ENCODE measurements at places on chromosomes 1 and 21. TPM values are rescaled to one million over a fixed set of nuclear protein-coding genes. Genes with fewer than 3 reads are reported as not detected.
A peak's percentile ranks its signal among the peaks of the same experiment; 100 is the strongest.

AMIGO1 gene
- 10.9 TPM for total RNA-seq

- ATAC-seq, result no peak
Measured at GRCh38 chr1:234836045-234836681, 226.2 kb upstream of the IRF2BP2 start.

GRCh38 chr21:34043333-34043732 is 30.0 kb upstream of the MRPS6 start:
- ATAC-seq, result no peak

- peak; percentile 67 for ATAC-seq
Measured at GRCh38 chr1:44660176-44660575, 14.1 kb downstream of the TMEM53 start.

GRCh38 chr1:5747426-5748285 is 244.6 kb downstream of the NPHP4 start:
- ATAC-seq, result no peak

PERM1 gene
- not detected for total RNA-seq

- no peak for ATAC-seq
Measured at GRCh38 chr1:64851664-64852063, 106.8 kb downstream of the RAVER2 start.

TACSTD2 gene
- 5.5 TPM for total RNA-seq

DNA sequence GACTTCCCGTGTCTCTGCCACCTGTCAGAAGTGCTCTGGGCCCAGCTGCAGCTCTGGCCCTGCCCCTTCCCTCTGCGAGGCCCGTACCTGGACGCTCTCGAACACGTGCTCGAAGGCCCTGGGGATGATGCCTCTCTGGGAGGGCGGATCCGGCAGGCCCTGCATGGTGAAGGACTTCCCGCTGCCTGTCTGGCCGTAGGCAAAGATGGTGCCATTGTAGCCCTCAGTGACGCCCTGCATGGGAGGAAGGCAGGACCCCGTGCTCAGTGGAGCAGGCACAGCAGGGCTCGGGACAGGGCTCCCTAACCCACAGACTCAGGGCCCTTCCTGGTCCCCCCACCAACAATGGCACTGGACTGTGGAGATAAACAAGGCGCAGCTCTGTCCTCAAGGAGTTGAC is 2.4 kb downstream of the KIF17 start:
- no peak for ATAC-seq

ADGRL2 gene
- total RNA-seq, result 69.4 TPM

DNA sequence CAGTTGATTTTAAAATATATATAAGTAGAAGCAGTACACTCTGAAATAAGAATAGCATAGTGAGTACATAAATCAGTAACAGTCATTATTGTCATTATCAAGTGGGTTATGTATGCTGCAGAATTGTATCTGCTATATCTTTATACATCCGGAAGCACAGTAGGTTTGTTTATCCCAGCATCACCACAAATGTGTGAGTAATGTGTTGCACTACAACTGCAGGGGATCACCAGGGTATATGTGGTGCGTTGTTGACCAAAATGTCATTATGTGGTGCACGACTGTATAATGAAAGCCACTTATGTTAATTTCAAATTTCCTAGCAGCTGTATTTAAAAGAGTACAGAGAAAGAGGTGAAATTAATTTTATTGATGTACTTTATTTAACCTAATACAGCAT is 87.7 kb upstream of the GADD45A start:
- ATAC-seq, result no peak

MAN1C1 gene
- 38.1 TPM for total RNA-seq

GRCh38 chr1:8343044-8343443 is 25.1 kb downstream of the SLC45A1 start:
- ATAC-seq, result peak; percentile 30

DNA sequence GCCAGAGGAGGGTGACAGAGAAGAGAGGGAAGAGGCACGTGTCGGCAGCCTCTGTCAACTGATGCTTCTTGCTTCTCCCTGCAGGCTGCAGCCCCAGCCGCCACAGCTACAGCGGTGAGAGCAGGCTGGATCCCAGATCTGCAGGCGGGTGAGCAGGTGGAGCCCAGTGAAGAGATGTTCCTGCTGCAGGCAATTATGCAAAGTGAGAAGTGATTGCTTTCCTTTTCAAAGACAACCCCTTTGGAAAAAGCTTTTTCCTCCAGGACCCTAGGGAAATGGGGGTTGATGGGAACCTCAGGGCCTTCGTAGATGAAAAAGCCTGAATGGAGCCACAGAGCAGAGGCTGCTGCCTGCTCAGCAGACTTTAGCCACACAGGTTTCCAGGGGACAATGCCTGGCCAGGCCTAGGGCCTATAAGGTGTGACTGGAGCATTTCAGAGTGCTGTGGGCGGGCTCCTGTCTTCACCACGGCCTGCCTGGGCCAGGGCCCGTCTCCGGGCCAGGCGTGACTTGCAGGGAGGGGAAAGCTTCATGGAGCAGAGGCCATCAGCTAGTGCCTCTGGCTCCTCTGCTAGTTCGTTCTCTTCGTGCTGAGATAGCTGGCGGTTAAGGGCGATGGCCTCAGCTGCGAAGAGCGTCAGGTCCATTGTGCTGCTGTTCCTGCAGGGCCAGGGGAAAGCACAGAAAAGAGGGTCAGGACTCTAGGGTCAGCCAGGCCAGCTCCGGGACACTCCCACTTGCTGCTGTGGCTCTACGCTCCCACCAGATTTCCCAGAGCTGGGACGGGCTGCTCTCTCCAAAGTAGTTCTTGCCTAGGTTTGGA is 6.9 kb upstream of the KNCN start:
- ATAC-seq, result no peak

DNA sequence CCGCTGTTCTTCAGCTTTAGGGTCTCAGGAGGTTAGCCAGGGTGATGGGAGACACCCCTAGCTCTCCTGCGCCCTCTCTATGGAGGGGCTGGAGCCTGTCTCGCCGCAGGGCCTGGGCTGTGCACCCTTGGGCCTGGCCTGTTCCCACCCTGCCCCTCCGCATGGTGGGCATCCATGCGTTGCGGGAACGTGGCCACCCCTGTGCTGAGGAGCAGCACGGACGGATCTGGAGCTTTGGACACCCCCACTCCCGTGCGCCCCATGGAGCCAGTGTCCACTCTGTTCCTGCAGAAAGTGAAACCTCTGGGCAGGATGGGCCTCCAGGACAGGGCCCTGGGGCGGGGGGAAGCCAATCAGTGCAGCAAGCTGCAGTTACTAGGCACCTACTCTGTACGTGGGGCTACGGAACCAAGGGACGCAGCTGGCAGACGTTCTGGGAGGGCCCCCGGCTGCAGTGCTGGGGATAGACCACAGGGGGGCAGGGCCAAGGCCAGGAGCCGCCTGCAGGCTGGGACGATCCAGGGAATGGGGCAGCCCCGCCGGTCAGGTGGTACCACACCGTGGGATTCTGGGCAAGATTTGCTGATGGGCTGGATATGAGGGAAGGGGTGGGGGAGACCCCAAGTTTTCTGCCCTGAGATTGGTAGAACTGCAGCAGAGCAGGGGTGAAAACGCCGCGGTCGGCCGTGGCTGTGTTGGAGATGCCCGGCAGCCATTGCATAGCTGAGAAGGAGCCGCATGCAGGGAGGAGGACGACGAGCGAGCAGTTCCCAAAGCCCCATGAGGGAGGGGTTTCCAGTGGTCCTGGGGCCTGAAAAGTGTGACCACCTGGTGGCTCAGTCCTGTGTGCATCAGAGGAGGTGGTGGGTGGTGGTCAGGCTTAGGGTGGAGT is 43.3 kb downstream of the TP73 start:
- ATAC-seq, result peak; percentile 36

DNA sequence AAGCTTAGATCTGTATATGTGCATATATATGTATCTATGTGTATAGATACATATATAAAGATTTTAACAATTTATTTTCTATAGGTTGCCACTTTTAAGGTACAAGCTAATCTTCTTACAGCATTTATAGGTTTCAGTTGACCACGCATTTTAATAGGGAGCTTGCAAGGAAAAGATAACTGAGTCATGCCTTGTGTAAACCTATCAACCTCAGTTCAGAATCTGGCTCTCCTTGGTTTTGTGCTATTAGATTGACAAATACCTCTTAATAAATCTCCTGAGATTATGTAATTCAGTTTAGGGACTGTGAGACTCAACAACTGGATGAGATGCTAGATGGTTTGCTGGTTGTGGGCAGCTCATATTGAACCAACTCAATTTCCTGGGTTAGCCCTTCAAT is 114.7 kb upstream of the SERBP1 start:
- no peak for ATAC-seq

GRCh38 chr21:25518491-25518911 is 88.8 kb downstream of the MRPL39 start:
- ATAC-seq, result no peak

DNA sequence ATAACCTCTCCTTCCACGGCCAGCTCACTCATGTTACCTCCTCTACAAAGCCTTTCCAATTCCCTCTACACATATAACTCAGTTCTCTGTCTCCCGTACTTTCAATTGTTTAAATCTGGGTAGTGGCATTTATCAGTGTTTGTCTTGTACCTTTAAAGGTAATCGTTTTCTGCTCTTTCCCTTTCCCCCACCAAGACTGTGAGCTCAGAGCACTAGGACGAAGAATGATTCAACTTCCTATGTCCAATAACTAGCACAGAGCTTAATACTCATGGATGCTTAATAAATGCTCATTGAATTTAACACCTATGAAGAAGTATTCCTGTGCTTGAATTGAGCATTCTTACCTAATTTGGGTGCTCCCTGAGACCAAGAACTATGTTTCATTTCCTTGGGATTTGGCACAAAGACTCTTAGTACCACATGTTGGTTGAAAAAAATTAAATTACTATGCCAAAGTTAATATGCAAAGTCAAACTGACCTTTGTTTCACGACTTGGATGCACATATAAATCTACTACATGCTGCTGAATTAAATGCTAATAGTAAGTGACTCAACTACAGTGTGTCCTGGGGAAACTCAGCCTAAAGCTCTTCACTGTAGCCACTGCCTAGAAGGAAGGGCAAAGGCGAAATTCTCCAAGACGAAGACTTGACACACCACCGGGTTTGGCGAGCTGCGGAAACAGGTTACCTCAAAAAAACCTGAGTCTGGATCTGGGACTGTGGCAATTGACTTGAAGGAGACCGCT is 30.6 kb upstream of the C1orf185 start:
- ATAC-seq, result no peak

KLHL17 gene
- 12.0 TPM for total RNA-seq

SHISAL2A gene
- total RNA-seq, result not detected

NBL1 gene
- 295 TPM for total RNA-seq

AJAP1 gene
- 0.12 TPM for total RNA-seq

DNA sequence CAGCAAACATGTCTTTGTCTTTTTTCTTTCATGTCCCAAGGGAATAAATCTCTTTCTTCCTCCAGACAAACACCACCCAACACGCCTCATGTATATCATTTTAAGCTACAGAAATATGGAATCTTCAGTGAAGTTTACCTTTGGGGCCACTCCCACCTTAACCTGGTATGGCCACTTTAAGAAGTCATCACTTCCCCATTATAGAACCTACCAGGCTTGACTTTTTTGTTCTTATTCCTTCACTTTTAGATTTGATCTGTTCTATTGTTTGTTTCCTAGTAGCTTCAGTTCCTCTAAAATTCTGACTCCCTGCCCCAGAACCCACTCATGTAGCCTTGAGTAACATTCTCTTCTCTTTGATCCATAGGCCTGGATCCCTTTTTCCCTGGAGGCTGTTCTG is 226.3 kb downstream of the HLX start:
- no peak for ATAC-seq

DNA sequence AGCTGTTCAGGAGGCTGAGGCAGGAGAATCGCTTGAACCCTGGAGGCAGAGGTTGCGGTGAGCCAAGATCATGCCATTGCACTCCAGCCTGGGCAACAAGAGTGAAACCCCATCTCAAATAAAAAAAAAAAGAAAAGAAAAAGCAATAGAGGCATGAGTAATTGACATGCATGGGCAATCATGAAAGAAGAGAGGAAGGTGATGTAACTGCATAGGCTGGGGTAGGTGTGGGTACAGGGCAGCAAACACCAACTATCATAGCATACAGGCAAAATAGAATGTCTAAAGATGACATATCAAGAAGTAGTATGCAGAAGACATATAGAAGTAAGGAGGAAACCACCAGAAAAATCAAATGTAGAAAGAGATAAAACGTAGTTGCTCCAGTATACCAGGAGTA is 19.0 kb upstream of the MGST3 start:
- ATAC-seq, result no peak

DNA sequence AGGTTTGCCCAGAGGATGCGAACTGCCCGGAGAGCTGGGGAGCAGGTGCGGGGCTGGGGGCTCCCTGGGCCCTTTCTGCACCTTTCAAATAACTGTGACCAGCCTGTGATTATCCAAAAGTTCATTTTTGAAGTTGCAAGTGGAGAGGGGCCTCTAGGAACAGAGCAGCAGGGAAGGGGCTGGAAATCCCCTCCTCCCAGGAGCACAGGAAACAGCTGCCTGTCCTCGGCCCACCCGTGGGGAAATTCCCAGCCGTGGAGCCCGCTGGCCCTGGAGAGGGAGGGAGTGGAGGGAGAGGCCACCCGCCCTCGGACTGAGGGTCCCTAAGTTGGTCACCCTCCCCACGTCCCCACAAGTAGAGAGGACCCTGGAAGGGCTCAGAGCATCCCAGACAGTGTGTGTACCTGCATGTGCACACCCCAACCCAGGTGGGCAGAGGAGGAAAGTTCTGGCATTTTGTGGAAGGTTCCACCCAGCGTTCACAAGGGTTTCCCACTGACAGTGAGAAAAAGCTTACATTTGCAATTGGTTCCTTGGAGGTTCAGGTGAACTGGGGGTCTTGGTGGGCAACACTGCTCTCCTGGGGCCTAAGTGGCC is 1.2 kb upstream of the TNFRSF4 start:
- no peak for ATAC-seq

DNA sequence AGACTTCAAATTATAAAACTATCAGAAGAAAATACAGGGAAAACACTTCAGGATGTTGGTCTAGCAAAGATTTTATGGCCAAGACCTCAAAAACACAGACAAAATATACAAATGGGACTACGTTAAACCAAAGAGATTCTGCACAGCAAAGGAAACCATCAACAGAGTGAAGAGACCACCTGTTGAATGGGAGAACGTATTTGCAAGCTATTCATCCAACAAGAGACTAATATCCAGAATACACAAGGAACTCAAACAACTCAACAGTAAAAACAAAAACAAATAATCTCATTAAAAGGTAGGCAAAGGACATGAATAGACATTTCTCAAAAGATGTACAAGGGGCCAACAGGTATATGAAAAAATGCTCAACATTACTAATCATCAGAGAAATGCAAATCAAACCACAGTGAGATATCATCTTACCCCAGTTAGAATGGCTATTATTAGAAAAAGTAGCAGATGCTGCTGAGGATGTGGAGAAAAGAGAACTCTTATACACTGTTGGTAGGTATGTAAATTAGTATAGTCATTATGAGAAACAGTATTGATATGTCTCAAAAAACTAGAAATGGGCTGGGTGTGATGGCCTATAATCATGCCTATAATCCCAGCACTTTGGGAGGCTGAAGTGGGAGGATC is 112.6 kb downstream of the LRIG2 start:
- no peak for ATAC-seq

GRCh38 chr1:5424802-5425703 is 567.2 kb downstream of the NPHP4 start:
- ATAC-seq, result no peak

- no peak for ATAC-seq
Measured at GRCh38 chr1:162293073-162293692, 83.5 kb downstream of the SPATA46 start.

GUCA2A gene
- not detected for total RNA-seq

GRCh38 chr21:21813934-21814333 is 815.7 kb downstream of the NCAM2 start:
- no peak for ATAC-seq
